ENCODE measurements at places on chromosomes 12 and 14.
A peak's percentile ranks its signal among the peaks of the same experiment; 100 is the strongest.

- no peak for DNase-seq
Observed at GRCh38 chr12:27193106-27193505, 51.0 kb upstream of the STK38L start.

DNA sequence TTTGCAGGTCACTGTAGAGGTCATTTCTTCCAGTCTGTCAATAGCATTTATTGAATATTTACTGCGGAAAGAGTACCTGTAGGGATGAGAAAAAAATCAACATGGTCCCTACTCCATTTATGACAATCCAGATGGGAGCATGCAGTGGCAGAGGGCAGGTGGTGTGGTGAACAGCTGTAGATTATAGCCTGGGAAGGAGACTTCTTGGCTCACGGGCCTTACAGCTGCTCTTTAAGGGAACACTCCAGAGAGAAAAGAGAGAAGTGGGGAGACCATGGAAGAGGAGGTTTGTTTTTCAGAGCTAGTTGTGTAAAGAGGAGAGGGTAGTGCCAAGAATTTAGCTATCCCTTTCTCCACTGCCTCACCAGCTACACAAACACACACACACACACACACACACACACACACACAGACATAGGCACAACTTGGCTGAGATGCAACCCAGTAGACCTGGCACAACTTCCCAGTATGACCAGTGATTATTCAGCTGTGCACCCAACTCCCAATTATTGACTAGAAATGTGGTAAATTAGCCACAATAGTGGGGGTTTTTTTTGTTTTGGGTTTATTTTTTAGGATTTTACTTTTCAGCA lies 41.0 kb downstream of the GPHB5 start:
- no peak for DNase-seq

DNA sequence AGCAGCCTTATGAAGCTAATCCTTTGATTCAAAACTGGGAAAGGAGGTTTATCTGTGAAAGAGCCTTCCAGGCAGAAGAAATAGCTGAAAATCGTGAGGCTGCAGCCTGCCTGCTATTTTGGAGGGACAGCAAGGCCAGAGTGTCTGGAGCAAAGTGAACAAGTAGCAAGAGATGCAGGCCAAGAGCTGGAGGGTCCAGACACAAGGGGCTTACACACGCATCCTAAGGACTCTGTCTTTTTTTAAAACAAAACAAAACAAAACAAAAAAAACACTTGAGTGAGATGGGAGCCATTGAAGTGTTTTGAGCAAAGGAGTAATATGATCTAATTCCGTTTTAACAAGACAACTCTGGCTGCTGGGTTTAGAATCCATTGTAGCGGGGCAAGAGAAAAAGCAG lies 76.4 kb upstream of the BCAT1 start:
- no peak for DNase-seq

- DNase-seq, result no peak
Observed at GRCh38 chr12:68290126-68290525, 36.7 kb upstream of the IL22 start.

GRCh38 chr12:112183141-112184021 lies 58.0 kb downstream of the TRAFD1 start:
- peak; percentile 46 for DNase-seq

GRCh38 chr14:67490196-67490595 lies 1.7 kb upstream of the TMEM229B start:
- no peak for DNase-seq

DNA sequence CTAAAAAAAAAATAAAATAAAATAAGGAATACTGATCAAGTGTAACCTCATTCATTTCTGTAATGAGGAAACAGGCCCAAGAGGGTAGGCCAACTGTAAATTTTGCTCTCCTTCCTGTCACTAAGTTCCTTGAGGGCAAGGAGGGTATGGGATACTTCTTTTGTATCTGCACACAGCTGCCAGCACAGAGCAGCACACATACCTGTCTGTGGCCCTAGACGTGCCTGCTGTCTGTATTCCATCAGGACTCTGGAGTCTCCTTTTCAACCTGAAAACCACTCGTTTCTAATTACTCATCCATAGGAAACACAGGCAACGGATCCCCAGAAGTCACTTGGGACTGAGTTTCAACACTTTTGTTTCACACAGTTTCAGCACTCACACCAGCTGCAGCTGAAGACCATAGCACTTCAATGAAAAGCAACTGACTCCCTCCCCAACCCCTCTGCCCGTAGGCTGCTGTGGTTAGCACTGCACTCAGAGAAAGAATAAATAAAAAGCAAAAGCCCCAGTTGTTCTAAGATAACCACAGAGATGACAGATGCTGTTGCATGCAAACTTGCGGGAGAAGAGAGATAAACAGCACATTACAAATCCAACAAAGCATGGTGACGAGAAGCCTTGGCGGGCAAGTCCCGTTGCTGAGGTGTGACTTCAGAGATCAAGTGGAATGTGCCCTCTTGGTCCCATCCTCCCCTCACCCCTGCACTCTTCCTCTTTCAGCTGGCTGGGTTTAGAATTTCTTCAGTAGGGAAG lies 24.9 kb downstream of the CRACR2A start:
- no peak for DNase-seq

DNA sequence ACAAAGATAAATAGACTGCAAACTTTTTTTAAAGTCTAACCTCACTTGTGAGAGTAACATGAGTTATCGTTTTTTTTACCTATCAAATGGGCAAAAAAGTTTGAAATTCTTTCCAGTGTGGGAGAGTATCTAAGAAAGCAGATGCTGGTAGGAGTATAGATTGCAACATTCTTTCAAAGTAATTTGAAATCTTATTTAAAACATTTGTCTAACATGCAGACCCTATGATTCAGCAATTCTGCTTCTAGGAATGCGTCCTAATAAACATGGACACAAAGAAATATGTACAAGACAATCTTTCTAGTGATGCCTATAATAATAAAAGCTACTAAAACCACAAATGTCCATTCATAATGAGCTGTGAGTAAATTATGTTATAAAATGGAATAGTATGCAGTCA lies 110.4 kb upstream of the TMCC3 start:
- no peak for DNase-seq

DNA sequence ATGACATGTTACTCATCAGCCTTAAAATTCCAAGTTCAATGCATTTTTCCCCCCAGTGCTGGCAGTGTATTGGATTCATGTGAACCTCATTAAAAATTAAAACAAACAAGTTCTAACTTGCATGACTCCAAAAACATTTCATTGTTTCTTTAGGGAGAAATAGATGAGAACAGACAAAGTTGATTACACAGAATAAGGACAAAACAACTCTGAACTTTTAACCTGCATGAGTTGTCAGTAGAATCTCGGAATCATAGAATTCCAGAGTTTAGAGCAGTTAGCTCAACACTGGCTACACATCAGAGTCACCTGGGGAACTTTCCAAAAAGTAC lies 127.5 kb downstream of the TMX1 start:
- peak; percentile 39 for DNase-seq

DNA sequence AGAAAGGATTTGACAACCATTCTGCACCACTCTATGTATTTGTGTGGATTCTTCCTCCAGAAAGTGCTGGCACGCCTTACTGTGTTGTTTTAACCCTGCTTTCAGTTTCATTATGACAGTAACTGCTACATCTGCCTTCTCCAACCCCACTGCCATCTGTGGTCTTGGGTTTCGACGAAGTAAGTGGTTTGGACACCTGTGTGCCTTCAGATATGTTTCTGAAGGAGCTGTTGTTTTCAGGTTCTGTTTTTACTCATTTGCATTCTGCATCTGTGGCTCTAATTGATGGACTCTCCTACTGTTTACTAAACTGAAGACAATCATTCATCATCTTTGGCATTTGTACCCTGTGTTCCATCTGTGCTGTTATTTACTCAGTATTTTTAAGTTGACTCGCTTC lies 4.1 kb downstream of the TSHR start:
- no peak for DNase-seq

DNA sequence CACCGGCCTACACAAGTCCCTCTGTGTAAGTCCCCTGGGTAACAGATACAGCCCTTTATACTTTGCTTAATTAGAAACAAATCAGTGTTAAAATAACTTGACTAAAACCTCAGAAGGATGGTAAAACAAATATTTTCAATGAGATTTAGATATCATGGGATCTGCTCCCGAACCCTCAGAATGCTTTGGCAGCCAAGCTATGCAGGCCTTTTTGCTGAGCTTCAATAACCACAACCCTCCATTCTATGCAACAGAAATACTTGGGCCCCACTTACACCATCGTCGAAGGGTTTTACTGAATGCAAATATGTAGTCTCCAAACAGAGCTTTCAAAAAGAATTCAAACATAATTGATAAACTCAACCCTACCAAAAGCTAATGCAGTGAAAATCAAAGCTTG lies 29.3 kb upstream of the PITPNM2 start:
- DNase-seq, result no peak

DNA sequence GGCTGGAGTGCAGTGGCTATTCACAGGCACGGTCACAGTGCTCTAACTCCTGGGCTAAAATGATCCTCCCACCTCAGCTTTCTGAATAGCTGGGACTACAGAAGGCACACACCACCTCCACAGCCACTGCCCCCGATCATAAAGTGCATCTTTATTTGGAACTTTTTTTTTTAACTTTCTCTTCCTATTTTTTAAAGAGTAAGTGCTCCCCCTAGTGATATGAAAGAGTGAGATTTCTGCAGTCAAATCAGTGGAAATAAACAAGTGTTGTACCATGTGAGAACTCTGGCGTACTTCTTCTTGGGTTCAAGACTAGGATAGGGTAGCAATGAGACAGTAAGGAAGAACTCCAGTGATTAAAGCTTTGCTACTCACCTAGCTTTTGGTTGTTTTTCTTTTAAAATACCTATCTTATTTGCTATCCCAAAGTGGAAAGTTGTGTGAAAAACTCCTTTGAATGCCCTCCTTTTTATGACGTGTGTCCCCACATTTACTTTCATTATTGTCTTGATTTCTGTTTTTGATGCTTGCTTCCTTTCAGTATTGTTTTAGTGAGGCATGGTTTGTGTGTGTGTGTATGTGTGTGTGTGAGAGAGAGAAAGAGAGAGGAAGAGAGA lies 6.6 kb downstream of the PPP4R4 start:
- peak; percentile 55 for DNase-seq

DNA sequence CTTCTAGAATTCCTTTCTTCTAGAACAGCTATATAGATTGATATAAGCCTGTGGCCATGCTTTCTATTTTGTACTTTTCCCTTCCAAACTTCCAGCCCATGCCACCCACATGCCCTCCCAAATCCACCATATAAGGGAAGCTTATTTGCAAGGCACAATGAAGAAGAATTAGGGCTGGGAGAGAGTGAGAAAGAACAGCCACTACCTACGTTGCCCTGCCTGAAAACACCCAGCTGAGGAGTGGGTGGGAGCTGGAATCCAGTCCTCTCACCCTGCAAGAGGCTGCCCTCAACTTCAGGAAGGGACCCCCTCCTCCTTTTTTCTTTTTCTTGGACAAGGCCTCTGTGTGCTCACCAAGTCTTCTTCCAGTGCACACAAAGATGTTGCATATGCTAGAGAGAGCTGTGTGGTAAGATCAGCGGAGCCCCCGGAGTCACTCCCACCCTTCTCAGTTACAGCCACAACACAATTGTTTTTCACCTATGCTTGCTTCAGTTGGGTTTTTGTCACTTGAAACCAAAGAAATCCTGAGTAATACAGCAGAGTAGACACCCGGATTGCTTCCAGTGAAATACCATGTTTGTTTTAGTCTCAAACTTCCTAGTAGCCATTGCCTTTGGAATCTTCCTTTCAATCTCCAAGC lies 38.8 kb downstream of the CDKL1 start:
- no peak for DNase-seq

- DNase-seq, result no peak
Observed at GRCh38 chr14:99265571-99265970, 6.4 kb downstream of the BCL11B start.

DNA sequence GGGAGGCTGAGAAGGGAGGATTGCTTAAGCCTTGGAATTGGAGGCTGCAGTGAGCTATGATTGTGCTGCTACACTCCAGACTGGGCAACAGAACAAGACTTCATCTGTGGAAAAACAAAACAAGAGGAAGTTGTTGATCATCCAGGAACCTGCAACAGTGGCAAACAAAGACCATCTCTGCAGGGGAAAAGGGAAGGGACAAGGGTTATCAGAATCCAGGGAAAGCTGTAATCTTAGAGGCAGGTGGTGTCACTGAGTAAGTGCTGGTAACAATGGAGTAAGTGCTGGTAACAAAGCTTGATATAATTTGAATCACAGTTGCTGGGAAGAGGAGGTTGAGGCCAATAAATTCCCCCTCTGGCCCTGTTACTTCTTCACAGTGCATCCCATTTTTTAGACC lies 27.5 kb upstream of the DCN start:
- DNase-seq, result no peak

DNA sequence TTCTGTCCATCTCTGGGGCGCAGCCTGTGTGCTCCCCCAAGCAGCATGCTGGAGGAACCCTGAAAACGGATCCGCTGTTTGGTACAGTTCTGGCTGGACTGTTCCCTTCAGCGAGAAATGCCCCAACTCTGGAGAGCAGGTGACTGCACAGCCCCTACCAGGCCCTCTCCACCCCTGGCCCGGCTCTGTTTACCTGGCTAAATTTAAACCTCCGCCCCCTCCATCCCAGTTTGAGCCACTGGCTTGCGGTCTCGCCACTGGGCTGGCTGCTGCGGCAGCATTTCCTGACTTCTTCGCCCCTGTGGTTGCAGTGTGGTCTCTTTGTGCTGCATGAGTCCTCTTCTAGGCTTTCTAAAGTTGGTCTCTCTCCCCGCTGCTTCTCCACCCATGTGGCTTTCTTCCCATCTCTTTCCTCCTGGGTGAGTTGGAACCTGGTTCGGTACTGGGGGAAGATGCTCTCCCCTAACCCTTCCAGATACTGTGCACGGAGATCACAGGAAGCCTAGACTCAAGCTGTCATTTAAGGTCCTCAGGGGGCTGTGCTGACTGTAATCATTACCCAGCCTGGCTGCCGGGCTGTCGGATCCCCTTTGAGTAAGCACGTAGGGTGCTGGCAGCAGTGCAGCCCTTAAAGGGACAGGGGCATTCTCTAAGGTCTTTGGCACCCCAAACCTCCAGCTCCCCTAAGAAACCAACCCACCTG lies 60.6 kb downstream of the FBXL14 start:
- no peak for DNase-seq

GRCh38 chr12:25107920-25108319 lies 87.0 kb downstream of the DNAI7 start:
- DNase-seq, result no peak

DNA sequence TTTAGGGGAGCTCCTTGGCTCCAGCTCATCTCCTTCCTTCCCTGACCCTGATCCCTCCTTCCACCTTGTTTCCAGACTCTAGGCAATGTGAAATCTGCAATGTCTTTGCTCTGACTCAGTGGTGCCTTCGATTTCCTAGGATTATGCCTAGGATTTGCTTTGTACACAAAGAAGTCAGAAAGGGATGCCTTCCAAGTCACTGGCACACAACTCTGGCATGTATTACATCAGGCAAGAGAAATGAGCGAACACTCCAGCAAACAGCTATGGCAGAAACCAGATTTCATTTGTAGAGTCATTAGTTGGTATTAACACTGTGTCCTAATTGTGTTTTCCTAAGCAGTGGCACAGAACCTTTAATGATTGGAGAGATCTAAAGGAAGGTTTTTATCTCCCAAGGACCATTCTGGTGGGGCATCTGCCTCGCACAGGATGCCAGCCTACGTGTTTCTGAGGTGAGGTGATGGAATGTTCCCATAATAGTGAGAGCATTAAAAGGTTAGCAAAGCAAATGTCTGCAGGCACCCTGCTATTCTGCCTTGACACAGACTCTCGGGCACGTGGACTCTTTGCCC lies 84.9 kb downstream of the WSCD2 start:
- DNase-seq, result no peak

GRCh38 chr12:50839042-50839441 lies 3.7 kb upstream of the TMPRSS12 start:
- DNase-seq, result peak; percentile 82

All from epithelial cell of esophagus (primary cell).